ENCODE measurements at places on chromosomes 12 and 14.

DNA sequence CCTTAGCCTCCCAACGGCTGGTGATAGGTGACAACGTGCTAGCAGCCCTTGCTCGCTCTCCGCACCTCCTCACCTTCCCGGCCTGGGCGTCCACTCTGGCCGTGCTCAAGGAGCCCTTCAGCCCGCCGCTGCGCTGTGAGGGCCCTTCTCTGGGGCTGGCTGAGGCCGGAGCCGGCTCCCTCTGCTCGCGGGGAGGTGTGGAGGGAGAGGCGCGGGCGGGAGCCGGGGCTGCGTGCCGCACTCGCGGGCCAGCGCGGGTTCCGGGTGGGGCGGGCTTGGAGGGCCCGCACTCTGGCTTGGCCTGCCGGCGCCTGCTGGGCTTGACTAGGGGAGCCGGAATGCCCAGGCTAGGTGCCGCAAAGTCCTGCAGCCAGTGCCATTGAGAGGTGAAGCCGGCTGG, 131.1 kb downstream of the CCER1 start:
- DNase-seq: no peak

GRCh38 chr14:96055065-96055752, 16.0 kb downstream of the C14orf132 start:
- no peak for DNase-seq

- DNase-seq: peak; percentile 42
These were observed 563 bp upstream of the STXBP6 start for GRCh38 chr14:25050269-25051150.

DNA sequence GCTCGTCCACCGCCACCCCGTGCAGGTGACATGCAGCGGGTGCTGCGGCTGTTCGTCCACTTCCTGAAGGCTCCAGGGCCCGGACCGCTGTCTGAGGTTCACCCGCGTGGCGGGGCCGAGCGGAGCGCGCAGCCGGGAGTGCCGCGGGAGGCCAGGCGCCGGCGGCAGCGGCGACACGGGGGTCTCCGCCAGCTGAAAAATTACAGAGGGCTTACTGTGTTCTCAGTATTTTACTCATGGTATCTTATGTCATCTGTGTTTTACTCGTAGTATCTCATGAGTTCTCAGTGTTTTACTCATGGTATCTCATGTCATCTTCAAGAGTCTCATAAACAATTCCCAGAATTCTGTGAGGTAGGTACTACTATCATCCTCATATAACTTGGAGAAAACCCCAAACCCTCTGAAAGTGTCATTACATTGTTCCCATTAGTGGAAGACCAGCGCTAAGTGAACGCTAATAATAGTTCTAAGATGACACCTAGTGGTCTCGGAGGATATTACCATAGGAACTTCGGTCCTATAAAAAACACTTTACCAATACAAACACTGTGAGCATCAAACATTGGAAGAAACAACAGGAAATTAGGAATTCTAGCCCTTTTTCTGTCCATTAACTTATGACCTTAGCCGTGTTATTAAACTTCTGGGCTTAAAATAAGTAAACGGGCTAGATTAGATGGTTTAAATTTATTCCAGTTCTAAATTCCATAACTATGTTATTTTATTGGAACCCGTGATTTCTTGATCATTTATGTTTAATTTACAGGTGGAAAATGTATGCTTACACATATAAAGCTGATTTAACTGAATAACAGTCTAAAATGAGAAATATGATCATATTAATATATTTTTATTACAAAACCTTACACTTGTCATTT, 32.4 kb downstream of the AK7 start:
- DNase-seq: peak; percentile 75

DNA sequence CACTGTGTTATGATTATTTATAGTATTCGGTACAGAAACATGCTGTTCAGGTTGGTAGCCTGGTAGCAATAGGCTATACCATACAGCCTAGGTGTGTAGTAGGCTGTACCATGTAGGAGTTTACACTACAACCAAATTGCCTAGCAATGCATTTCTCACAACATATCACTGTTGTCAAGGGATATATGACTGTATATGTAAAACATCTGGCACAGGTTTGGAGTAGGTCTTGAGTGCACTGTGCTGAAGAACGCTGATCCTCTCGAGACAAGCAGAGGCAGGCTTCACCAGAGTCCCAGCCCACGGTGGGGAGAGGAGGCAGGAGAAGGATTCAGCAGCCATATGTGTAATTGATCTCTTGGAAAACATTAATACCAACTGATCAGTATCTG, 15.0 kb upstream of the TBX5 start:
- DNase-seq: no peak

DNA sequence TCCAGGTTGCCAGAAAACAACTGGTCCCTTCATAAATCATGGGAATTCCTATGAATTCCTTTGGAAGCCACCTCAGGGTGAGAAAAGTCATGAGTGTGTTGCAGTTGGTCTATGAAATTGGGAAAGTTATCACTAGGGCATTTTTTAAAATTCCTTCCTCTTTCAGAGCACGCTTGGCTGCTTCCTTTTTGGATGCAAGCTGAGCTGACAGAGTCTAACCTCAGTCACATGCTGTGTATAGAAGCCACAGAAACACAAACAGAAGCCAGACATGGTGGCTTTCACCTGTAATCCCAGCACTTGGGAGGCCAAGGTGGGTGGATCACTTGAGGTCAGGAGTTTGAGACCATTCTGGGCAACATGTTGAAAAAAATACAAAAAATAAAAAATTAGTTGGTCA, 21.7 kb upstream of the HELB start:
- DNase-seq: peak; percentile 73

GRCh38 chr14:69288956-69289705, 29.2 kb downstream of the GALNT16 start:
- no peak for DNase-seq

- no peak for DNase-seq
These were observed 151.0 kb downstream of the EPS8 start for GRCh38 chr12:15638231-15638630.
